ENCODE measurements at places on chromosomes 3 and 15.
A peak's percentile ranks its signal among the peaks of the same experiment; 100 is the strongest.

GRCh38 chr3:13544293-13544831 is 4.6 kb upstream of the FBLN2 start:
- DNase-seq = peak; percentile 28

DNA sequence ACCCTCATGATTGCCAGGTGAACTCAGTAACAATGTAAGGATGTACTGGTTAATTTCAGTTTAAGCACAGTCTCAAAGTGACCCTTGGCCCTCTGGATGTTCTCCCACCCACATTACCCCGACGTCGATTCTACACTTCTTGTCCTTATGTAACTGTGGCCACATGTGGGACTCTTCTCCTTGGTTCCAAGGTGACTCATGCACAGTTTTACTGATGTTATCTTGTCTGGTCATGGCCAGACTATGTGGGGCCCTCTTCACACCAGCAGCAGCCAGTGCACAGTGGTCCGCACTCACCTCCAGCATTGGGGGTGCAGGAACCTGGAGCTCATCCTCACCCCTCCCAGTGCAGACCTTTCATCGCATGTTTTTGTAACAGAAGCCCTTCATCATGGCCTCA is 519.4 kb downstream of the OCA2 start:
- no peak for DNase-seq

- DNase-seq = peak; percentile 15
These were observed 13.0 kb downstream of the TGM5 start for GRCh38 chr15:43253431-43254403.

DNA sequence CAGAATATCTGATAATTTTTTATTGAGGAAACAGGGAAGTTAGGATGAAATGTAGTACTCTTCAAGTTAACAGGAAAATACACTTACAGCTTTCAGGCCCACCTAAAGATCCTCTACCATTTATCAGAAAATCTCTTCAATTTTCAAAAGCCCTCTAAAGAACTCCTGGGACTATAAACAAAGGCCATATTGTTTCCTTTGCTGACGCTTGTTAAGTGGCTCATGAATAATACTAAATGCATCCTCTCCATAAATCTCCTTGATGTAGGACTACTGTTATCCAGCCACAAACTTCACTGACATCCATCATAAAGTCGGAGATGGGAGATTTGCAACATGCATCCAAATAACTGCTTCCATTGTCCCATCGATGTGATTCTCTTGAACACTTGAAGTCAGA is 326.5 kb downstream of the ZIC1 start:
- no peak for DNase-seq

DNA sequence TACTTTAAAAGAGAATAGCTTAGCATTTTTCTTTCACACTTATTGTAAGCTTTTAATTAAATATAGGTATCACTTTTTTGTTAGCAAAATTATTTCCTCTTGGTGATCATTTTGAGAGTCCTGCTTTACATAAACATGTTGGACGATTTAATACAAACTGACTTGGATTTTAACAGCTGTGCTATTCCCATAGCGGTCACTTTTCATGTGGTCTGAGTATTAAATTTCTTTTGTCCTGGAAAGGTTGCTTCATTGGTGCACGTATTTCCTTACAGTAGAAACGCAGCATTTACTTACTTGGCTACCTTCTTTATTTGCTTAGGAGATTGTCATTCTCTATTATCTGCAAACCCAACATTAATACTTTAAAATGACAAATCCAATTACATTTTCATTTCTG is 109.4 kb downstream of the ATG7 start:
- DNase-seq = no peak

DNA sequence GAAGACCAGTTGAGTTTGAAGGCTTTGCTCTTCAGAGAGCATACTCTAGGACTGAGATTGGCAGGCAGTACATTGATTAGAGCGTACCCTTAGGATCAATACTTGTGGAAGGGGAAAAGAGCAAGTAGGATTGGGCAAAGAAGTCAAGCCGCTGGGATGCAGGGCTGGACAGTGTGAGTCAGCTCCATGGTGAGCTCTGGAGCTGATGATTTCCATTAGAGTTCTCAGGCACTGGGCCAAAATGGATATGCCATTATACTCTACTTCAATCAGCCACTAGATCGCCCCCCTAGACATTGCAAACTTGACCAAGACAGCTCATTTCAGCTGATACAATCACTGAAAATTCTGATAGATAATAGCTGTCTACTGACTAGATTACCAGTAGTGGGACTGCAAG is 432.7 kb upstream of the ALCAM start:
- no peak for DNase-seq

- no peak for DNase-seq
These were observed 43.2 kb downstream of the GTPBP8 start for GRCh38 chr3:113034011-113034410.

DNA sequence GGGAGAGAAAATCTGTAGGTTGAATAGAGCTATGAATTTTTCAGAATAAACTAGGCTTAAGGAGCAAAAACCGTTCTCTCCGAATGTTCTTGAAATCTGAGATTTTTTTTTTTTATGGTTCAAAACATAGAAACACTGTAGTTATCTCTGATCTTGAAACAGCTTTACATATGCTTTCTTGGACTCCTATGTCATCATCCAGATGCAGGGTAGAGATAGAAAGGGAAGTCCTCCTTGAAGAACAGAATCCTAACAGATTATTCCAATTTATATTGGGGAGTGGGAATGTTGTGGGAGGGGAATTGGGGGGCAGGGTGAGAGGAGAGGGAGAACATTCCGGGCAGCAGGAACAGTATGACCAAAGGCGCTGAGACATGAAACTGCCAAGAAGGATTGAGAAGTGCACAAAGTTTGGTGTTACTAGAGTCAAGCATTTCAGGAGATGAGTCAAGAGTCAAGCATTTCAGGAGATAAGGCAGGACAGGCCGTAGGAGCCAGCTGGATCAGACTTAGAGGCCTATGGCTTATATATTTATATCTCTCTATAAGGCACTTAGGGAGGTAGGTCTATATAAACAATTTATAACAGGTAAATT is 21.9 kb upstream of the ST3GAL6 start:
- no peak for DNase-seq

DNA sequence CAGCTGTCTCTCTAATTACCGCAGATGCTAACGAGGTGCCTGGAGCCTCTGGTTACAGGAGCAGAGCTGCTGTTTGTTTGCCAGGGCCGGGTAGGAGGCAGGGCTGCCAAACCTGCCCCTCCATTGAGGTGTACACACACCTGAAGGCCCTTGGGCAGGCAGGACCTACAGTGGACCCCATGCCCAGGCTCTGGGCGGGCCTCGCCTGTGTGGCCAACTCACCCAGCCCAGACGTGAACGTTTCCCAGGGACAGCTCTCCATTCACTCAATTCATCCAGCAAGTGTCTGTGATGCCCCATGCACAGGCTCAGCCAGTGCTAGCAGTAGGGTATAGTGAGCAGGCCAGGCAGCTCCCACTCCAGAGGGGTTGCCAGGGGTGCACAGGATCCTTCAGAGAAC is 43.7 kb downstream of the PLXNA1 start:
- no peak for DNase-seq

DNA sequence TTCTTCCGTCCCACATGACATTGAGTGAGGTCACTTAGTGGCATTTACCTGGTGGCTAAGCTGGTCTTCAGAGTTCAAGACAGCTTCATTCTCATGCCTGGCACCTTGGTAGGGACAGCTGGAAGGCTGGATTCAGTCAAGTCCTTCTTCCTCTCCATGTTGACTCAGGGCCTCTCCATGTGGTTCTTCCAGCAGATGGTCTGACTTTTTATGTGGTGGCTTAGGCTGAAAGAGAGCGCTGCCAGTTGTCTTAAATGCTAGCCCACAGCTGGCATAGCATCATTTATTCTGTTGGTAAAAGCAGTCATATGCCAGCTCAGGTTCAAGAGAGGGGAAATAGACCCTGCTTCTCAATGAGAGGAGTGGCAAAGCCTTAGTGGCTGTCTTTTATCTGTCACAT is 53.0 kb upstream of the CTDSPL start:
- DNase-seq = no peak

DNA sequence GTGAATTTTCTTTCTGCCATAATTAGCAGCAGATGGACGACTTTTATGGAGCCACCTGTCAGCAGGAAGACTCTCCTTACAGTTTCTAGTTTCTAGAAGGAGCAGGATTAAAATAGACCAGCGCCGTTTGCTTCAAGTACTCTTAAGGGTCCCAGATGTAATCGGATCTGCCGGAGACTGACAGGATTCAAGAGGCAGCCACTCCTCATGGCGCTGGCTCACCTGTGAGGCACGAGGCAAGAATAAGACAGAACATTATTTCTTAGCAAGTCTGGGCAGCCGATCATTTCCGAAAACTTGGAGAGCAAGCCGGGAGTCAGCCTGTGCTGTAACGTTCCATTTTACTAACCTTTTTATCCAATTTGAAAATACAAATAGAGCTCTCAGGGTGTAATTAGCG is 410.4 kb upstream of the RORA start:
- no peak for DNase-seq

GRCh38 chr3:21235491-21235890 is 515.5 kb downstream of the ZNF385D start:
- no peak for DNase-seq

DNA sequence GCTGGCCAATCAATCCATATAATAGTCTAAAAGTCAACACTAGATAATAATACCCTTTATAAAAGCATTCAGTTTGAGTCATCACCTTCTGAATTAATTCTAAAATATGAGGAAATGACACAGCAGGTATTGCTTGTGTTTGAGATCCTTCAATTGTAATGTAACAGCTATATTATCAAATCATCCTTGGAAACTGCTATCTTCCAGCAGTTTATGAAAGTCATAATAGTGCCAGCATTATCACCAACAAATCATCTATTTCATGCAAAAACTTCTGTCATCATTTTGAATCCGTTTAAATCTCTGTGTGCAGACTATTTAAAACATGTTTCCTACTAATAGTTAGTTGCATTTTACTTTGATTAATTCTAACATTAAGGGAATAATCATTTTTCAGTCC is 468.7 kb downstream of the CADM2 start:
- DNase-seq = no peak

DNA sequence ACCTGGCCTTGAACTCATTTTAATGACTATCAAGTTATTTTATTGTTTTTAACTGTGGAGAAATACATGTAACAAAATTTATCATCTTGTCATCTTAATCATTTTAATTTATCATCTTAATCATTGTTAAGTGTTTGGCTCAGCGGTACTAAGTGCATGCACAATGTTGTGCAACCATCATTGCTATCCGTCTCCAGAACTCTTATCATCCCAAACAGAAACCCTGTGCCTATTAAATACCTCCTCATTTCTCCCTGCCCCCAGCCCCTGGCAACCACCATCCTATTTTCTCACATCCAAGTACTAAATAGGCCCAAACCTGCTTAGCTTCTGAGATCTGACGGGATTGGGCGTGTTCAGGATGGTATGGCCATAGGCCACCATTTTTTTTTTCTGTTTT is 51.5 kb upstream of the UBP1 start:
- no peak for DNase-seq

GRCh38 chr15:90851940-90852339 is 16.4 kb upstream of the FURIN start:
- no peak for DNase-seq

GRCh38 chr3:38147421-38147820 is 9.0 kb downstream of the MYD88 start:
- no peak for DNase-seq

DNA sequence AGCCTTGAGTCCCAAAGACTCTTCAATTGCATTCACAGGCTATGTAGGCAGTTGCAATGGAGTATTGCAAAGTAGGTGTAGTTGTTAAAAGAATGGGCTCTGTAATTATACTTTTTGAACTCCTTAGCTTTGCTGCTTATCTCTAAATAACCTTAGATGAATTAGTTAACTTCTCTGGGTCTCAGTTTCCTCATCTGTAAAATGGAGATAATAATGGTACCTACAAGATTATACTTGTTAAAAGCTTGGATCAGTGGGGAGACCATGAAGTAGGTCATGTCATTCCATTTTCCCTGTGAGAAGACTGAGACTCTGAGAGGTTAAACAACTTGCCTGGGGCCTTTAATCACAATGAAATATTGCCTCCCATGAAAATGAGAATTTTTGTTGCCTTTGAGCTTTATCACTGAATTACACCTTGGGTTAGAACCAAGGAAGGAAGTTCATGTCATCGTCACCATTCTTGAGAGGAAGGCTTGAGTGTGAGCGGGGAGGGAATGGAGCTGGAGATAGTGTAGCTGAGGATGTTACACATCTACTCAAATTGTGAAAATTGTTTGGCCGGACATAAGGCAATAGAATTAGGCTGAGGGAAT is 38.1 kb downstream of the CTDSPL start:
- no peak for DNase-seq

- peak; percentile 35 for DNase-seq
These were observed at the start of gene PLCD1 for GRCh38 chr3:38029400-38030125. Gene PLCD1, minus strand, starts transcription at chr3:38029642. Its CDS starts 103 bp downstream, at chr3:38029539.

DNA sequence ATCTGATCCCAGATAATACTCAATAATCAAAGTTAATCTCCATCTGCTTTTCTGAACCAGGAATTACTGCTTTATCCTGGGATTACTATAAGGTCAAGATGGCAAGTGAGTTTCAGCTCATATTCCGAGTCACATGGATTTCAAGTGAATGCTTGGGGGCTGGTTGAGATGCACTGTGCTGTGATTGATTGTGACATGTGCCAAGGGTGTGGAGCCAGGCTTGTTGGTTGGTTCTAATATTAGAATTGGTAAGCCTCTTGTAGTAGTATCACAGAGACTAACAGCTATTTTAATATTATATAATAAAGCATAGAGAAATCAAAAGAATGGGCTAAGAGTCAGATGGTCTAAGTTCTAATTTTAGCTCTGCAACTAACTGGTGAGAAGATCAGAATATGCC is 74.2 kb upstream of the ICE2 start:
- DNase-seq = no peak

GRCh38 chr3:9945358-9945757 is 6.8 kb downstream of the PRRT3 start:
- no peak for DNase-seq

GRCh38 chr3:161508852-161509477 is 12.4 kb downstream of the OTOL1 start:
- no peak for DNase-seq

DNA sequence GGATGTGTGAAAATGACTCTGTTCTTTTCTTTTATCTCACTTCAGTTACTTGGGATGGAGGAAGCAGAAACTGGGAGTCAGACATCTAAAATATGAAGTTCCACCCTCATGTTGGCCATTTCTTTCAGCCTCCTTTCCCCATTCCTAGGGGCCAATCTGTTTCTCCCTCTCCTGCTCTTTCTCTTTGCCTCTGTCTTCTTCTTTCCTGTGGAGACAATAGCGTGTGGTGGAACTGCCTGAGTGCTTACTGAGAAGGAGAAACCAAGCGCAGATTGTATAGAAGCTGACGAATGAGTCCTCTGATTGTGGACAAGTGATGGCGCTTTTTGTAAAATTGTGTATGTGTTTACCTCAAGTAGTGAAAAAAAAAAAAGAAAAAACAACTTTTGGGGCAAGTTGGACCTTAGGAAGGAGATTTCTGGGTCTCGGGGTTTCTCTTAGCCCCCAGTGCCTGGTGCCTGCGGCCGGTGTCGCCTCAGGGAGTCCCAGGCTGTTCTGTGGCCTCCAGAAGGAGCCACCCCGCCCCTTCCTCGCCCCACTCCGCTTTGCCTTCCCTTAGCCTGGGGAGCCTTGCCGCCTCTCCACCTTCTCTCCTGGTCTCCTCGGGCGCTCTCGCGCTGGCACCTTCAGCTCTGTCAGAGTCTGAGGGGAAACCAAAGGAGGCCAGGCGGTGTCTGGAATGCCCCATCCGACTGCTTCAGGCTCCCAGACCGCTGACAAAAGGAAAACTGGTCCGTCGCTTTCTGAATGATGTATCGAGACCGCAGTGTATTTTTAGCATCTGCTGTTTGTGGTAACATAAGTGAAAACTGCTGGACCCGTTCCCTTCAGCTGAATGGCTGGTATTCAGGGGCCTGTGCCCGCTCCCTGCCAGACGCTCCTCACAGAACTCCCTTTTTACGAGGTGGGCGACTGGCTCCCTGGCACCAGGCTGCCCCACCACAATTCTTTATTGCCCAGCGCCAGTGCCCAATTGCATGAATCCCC is 30.1 kb downstream of the SCG5 start:
- no peak for DNase-seq
